ENCODE measurements at places on chromosomes 5 and 9.
A peak's percentile ranks its signal among the peaks of the same experiment; 100 is the strongest.

- DNase-seq = peak; percentile 86
These were observed 1.5 kb upstream of the GPRIN1 start for GRCh38 chr5:176611435-176611834.

- DNase-seq = no peak
These were observed 50.3 kb downstream of the PFDN1 start for GRCh38 chr5:140252470-140253126.

GRCh38 chr9:91039125-91039834 lies 237.7 kb downstream of the SYK start:
- DNase-seq = no peak

- DNase-seq = no peak
These were observed 1043.4 kb upstream of the CDH10 start for GRCh38 chr5:25688156-25688555.

- no peak for DNase-seq
These were observed 794.0 kb upstream of the COX7C start for GRCh38 chr5:85823462-85824426.

GRCh38 chr9:100670719-100671118 lies 92.8 kb downstream of the CAVIN4 start:
- no peak for DNase-seq

DNA sequence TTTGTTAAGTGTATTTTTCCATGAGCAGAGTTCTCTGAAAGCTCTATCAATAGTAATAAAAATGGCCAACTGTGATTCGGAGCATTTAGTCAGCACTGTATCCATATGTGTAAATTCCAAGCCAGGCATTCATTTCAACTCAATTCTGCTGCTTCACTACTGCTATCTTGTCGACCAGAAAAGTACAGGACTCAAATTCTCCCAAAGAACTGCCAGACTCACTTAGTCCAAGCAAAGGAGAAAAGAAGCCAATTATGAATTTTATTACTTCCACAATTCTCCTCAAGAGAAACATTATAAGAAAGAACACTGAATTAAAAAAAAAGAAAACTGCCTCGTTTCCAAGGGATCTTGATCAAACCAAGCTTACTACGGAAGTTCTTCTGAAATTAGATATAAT lies 906.3 kb upstream of the DMAC1 start:
- no peak for DNase-seq

All from left cardiac atrium (tissue), 4 donors.